H54 (cell line): ENCODE measurements at places on chromosomes 1 and 21.

DNA sequence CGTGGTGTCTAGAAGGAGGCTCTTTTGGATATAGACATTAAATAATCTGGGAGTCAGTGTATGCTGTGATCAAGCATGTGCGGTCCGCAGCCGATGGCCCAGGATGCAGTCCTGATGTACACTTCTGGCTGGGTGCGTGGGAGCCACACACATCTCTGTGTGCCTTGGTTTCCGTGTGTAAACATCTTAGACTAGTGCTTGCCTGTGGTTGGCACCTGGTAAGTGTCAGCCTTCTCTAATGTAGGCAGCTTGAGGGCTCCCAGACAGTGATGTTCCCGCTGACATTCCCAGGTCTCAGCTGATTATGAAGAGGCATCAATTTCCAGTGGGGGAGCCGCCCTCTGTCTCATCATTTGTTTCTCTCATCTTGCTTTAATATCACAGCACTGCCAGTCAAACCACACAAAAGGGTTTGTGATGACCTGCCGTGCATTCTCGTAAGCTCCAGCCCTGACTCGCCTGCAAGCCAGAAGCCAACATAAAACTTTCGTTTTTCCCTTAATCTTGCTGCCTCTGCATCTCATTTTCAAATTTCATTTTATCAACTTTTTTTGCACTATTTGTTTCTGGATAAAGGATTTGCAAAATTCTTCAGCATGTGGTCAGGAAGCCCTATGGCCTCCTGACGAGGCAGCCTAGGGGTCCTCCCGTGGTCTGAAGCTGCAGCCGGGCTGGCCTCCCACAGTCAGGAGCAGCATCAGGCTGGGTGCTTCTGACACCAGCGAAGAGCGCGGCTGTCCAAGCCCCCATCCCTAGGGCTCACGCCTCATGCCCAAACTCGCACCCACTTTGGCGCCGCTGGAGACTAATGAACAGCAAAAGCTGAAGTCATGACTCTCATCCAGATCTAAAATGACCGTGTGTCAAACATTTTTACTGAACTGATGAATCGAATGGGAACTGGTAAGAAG is 28.1 kb downstream of the PDE9A start:
- no peak for DNase-seq

DNA sequence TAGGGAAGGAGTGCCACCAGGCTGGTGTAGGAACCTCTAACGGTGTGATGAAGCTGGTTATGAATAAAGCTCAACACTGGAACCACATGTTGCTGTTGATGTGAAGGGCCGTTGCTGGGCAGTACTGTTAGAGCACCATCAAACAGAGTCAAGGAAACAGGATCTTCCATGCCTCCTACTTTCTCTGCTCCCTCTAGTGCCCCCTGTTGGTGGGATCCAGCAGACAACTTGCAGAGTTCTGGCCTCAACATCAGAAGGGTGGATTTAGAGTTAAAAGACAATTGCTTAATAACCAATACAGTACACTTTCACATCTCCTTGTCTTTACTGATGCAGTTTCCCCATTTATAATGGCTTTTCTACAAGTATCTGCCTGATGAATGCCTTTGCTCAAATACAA is 336.4 kb downstream of the NTNG1 start:
- no peak for DNase-seq

GRCh38 chr1:162687870-162688269 is 55.6 kb downstream of the DDR2 start:
- no peak for DNase-seq

- DNase-seq, result no peak
Observed at GRCh38 chr1:154726443-154726842, 118.5 kb upstream of the ADAR start.
